ENCODE measurements at places on chromosomes 2 and 18.

DNA sequence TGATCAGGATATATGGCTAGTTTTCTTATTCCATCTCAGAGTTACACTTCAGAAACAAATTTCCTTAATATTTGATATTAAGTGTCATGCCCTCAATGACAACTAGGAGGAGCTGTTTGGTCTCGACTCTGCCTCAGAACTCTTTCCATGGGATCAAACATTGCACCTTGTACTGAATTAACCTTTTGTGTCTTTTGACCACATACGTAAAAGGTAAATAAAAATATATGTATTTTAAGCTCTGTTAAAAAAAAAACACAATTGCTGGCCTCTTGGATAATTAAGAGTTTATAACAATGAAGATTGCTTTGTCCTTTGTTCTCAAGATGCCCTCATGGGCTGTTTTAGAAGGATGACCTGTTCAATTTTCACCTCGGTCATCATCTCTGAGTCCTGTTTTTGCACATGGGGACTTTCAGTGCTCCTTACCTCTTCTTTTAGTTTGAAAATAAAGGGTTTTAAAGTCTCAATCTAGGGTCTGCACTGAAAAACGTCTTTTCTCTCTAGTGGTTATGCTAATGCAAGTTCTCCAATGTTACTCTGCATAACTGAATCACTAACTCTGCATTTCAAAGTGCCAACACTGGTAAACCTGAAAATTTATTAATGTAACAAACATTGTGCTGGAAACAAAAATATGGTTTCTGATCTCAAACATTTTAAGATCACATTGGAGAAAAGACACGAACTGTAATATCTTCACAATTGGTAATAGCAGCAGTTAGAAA is 18.8 kb upstream of the FN1 start:
- no peak for DNase-seq

GRCh38 chr2:237483018-237483731 is 3.9 kb upstream of the MLPH start:
- DNase-seq, result peak; percentile 45

DNA sequence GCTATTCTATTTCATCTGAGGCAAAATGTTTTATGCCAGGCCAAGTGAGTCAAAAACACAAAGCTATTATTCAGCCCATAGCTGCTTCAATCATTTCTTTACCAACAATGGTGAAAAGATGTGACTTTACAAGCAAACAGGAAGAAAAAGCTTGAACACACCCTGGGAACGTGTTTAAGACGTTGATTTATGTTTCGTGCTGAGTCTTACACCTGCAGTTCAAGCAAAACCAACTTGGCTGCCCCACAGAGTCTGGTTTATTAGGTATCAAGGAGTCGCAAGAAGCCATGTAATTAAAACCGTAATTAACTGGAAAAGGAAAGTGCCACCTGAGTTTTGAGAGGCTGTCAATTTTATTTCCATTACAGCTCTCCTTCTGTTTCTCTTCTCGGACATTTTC is 295.5 kb downstream of the MEIS1 start:
- no peak for DNase-seq

DNA sequence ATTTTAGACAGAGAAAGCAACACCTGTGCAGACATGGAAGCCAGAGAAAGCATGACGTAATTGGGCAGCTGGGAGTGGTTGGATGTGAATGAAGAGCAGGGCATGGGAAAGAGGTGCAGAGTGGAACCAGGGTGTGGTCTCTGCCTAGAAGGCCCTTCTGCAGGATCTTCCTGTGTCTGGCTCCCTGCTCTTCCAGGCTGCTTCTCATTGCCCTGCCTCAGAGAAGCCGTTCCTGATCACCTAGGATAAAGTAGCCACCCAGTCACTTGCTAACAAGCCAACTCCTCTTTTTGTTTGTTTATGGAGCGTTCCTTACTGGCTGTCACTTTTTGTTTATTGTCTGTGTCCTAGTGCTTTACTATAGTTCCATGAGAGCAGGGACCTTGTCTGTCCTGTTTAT is 28.5 kb downstream of the GALNT1 start:
- DNase-seq, result no peak

DNA sequence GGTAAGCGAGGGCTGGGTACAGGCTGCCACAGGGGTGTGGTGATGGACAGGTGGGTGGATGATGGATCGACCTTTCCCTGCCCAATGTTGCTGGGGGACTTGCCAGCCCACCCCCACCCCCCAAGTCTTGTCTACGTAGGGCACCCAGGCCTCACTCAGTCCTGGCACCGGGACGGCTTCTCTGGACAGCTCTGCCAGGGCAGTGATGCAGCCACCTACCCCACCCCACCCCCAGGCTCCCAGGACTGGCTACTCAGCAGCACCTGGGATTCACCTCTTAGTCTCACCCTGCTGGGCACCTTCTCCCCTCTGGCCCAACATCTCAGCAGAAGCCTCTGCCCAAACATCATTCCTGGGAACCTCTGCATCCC is 55.7 kb downstream of the ANKMY1 start:
- DNase-seq, result no peak

DNA sequence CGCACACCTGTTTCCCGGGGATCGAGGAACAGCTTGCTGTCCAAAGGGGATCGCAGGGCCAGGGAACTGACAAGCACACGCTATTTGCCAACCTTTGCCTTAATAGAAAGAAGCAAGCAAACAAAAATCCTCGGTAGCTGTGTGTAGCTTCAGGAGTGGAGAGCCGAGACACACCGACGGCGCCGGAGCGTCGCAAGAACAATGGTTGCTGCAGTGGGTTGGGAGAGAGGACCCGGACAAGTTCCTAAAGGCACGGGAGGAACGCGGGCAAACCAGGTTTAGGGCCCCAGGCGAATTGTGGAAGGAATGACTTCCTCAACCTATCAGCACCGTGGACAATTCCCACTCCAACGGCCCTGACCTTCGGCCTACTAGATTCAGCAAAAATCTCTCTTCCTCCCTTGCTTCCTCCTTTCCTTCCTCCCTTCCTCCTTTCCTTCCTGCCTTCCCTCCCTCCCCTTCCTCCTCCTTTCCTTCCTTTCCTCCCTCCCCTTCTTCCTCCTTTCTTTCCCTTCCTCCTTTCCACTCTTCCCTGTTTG is 4.9 kb upstream of the NEUROD1 start:
- DNase-seq, result peak; percentile 6

- no peak for DNase-seq
These were observed 43.6 kb downstream of the SCTR start for GRCh38 chr2:119480718-119481142.

GRCh38 chr2:37527361-37527760 is 144.1 kb downstream of the CDC42EP3 start:
- no peak for DNase-seq

DNA sequence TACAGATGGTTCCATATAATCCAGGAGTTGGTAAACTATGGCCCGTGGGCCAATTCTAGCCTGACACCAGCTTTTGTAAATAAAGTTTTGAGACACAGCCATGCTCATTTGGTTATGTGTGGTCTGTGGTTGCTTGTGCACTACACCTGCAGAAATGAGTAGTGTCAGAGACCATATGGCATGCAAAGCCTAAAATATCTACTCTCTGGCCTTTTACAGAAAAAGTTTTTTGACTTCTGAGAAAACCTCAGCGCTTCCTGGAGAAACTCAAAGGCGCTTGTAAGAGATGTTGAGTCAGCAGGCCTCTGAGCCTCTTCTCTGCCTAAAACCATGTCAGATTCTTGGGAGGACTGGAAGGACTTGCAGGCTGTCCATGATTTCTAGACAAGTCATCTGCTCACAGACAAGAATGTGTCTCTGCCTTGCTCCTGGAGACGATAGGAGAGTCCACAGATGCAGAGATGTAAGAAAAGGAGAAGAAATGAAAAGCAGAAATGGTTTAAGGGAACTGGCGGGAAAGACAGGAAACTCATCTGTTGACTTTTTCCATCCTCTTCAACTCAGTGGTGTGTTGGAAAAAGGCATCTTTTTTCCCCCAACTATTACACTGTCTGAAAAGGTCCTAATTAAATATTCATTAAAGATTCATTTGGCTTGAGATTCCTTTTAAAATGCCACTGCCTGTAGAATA is 5.2 kb downstream of the TTC39C start:
- DNase-seq, result peak; percentile 44

DNA sequence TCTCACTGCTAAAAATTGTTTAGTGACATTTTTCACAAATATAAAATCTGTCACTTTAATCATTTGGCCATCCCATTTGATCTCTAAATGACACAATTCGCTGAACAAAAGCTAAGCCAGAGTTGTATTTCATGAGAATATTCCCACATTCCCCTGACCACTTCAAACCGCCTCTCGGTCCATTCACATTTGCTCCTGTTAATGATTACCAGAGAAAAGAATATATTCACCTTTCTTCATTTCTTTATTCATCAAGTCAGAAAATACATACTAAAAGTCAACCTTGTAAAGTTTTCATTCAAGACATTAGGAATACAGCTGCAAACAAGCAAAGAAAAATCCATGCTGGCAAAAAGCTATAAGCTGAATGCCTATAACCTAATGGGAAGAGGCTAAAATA is 225.5 kb downstream of the DOK6 start:
- no peak for DNase-seq
